AG09309 (cell line): ENCODE measurements at places on chromosomes 6 and 20.

DNA sequence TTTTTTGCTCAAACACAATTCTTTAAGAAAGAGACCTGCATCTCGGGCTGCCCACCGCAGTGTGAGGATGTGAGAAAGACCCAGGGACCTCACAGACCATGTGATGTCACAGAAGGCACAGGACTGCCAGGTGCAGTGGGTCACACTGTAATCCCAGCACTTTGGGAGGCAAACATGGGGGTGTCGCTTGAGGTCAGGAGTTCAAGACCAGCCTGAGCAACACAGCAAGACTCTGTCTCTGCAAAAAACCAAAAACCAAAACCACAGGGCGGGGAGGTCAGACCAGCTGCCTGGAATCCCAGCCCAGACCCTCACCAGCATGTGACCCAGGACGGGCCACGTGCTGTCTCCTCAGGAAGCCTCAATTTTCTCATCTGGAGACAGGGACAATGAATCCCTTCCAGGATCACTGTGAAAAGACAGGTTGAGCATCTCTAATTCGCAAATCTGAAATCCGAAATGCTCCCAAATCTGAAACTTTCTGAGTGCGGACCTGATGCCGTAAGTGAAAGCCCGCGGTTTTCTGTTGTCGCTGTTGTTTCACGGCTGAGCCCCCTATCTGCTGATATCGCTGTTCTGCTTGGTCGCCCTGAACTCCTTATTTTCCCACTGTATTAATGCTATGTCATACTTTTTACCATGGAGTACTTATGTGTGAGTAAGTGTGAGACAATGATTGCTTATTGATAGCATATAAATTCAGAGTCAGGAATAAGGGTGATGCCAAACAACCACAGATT lies 159.5 kb upstream of the PTPN1 start:
- DNase-seq: no peak

DNA sequence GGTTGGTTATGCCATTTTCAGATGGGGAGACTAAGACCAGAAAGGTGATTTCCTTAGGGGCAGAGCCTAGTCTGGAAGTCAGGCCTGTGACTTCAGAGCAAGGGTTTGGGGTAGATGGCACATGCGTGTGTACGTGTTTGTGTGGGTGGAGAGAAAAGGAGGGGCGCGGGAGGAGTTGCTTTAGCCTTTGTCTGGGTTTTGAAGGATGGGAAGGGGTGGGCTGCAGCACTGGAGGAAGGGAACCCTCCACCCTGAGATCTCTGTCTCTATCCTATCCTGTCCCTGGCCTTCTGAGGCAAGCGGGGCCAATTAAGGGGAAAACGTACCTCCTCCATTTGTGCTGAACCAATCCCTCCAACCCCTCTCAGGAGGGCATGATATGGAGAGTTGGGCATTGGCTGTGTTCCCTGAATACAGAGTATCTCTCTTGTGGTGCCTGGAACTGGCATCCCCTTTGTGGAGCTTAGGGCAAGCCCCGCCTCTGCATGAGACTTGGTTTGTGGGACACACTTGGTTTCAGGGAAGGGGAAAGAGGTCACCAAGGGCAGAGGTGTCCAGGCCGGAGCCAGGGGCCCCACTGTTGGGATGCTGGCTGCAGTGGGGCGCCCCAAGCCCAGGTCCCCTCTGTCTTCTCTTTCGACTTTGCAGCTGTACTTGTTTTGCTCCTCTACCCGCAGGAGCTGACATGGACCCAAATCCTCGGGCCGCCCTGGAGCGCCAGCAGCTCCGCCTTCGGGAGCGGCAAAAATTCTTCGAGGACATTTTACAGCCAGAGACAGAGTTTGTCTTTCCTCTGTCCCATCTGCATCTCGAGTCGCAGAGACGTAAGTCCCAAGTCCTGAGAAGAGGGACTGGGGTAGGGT lies at the start of gene DBNDD2:
Gene DBNDD2 (plus strand): TSS at position 507 of the 863 bp plus-strand sequence. CDS start 179 bp downstream, at position 686.
- no peak for DNase-seq

- no peak for DNase-seq
These were observed 62.1 kb upstream of the BHLHE23 start for GRCh38 chr20:63068711-63069367.

GRCh38 chr20:25484911-25485511 lies 77.5 kb downstream of the GINS1 start:
- DNase-seq: no peak

DNA sequence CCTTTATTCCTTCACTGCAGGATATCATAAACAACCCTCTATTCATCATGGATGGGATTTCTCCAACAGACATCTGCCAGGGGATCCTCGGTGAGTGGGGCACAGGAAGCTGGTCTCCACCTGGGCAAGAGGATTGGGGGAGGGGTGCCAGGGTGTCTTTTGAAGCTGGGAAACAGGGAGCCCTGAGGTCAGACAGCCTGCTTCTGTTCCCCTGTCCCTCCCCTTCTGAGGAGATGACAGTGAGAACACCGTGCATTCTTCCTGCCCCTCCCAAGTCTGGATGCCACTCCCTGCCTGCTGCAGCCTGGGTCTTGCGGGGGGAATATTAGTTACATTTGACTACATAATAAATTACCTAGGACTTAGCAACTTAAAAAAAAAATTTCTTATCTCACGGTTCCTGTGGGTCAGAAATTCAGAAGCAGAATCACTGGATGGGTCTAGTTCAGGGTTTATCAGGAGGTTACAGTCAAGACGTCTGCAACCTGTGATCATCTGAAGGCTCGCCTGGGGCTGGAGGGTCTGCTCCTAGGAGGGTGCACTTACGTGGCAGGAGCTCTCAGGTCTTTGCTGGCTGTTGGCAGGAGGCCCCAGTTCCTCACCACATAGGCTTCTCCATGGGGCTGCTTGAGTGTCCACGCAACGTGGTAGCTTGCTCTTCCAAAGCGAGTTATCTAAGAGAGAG lies 11.4 kb downstream of the CAPN11 start:
- DNase-seq: no peak

DNA sequence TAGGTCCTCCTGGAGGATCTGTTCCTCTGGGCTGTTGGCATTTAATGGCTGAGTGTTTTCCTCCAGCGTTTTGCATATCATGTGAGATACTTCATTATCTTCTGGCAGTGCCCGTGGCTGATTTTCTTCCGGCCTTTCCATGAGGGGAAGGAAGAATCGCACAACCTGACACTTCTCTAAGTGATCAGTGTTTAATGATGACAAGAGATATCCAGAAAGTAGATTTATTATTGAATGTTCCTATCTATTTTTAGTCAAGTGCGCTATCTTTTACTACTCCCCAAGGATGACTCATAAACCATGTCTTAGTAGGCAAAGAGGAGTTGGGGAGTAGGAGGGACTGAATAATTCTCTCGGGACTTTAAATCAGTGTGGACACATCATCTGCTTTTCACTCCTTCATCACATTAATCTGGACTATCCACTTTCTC lies 149.7 kb downstream of the PLCB4 start:
- peak; percentile 21 for DNase-seq

- DNase-seq: peak; percentile 81
These were observed 185.8 kb upstream of the RAB32 start for GRCh38 chr6:146357578-146358430.

DNA sequence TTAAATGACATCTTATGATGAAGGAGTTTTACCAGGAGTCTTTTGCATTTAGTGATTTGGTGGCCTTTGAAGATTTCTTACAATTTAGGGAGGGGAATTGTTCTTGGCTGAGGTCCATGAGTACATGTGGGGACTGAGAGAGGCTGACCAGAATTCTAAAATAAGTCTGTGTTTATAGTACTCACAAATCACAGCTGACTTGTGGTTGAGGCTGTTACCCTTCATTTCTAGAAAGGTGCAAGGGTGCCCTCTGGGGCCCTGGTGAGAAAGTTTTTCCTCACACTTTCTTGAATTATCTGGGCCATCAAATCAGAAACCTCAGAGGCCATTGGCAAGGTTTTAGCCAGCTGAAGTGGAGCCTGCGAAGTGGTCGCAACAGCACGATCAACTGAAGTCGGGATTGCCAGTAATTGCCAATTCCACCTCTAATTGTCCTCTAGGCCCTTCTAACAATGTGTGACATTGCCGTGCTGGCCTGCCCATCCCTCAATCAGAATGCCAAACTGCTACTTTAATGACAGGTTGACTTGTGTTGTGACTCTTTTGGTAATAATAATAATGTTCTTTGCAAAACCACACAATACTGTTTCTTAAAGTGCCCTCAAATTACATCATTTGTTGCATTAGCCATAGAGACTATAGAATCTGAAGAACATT lies 221.6 kb downstream of the OGFRL1 start:
- peak; percentile 48 for DNase-seq

DNA sequence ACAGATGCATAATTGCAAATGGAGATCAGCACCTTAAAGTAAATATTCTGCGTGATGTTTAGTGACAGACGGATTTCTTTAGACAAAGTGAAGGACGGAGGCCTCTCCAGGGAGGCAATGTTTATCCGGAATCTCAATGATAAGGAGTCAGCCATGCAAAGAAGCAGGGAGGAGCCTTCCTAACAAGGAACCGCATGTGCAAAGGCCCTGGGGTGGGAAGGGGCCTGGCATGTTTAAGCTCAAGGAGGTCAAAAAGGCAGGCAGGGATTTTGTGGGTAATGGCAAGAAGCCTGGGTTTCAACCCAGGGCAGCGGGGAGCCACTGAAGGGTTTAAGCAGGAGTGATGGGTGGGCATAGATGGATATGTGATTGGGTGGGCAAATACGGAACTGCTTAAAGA lies 678 bp downstream of the BPIFB3 start:
- no peak for DNase-seq

GRCh38 chr6:28393912-28394662 lies 5.5 kb downstream of the ZSCAN12 start:
- DNase-seq: no peak

DNA sequence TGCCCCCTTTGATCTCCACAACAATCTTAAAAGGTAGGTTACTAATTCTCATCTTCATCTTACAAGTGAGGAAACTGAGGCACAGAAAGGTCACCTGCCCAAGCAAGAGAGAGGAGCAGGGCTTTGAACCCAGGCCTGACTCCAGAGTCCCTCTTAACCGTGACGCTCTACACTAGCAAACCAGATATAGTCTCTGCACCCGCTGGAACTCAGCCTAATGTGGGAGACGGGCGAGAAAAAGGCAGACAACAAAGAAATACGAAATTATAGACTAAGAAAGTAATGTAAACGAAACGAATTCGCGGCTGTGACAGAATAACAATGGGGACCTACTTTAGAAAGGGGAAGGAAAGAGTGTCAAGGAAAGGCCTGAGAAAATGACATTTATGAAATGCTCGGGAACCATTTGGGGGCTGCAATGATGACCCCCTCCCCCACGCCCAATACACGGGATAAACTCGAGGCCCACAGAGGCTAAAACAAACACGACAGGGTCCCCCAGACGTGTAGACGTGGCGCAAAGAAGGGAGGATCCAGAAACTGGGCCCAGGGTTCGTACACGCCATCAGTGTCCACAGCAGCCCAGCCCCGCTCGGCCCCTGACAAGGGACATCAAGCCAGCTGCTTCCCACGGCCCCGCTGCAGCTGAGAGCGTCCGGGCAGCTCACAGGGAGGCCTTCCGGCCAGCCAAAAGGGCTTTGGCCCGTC lies 637 bp downstream of the TRPC4AP start:
- DNase-seq: no peak

DNA sequence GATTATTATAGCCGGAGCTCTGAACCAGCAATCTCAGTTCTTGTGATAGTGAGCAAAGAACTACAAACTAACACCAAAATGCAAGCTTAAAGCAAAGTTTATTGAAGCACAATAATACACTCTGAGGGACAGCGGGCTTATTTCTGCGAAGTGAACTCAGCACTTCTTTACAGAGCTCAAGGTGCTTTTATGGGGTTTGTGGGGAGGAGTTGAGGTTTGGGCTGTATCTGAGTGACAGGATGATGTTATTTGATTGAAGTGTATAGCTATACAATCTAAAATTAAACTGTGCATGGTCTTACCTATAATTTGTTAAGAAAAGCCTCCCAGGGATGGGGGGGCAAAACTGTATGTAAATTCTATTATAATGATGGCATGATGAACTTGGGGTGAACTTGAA lies 1.0 kb upstream of the HFE start:
- no peak for DNase-seq

DNA sequence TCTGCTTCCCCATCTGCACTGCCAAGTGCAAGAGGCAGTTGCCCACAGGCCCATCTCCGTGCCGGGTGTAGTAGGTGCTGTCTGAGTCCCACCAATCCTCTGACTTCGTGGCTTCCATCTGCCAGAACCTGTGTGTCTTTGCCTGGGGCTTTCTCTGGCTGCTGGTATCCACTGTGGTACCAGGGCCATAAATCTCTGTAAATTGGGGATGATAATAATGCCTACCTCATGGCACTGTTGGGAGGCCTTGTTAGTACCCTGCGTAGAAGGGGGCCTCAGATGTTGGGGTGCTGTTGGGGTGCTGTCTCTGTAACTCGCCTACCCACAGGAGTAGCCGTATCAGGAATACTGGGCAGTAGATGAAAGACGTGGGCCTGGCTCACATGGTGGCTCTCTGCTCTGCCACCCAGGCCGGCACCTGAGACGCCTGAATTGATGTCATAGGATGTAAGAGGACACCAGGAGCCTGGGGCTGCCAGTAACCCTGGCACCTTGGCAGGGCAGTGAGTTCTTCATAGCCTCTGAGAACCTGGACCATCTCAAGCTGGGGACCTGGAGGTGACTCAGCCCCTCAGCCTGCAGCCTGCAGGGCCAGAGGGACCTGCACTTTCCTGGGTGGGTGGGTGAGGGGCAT lies 94.1 kb upstream of the RNF24 start:
- no peak for DNase-seq

DNA sequence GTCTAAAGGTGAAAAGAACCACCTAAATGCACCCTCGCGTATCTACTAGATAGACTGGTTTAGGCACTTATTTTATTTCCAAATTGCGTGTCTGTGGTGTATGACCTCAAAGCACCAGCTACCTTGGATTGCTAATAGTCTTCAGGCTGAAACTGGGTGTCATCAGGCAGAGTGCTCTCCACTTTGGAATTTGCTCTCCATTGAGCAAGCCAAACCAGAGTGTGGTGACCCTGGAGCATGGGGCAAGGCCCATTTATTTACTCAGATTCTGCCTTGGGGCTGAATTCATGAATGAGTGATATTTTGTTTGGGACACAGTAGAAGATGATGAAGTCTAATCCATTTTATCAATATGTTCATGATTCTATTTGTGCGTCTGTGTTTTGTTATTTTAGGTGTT lies 812.8 kb upstream of the SLC35B3 start:
- DNase-seq: no peak

GRCh38 chr6:13572240-13572639 lies 2.2 kb upstream of the SIRT5 start:
- no peak for DNase-seq

- DNase-seq: no peak
These were observed 106.3 kb downstream of the PRKN start for GRCh38 chr6:162621246-162621645.
